ENCODE measurements at places on chromosomes 2 and 18.

DNA sequence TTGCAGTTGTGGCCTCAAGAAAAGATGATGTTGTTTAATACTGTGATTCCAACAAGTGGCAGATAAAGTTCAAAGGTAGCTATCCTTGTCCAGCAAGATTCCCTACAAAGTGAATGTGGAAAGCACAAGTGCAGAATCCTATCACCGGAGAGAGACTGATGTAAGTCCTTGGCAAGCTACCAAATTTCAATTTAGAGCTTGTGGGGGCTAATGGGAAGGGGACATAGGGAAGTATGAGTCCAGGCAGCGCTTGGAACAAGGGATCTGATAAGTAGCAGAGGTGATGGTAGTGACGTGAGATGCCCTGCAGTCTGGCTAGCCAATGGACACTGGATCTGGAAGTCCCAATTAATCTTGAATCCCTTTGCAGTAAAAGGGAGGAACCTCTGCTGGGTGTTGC lies 165.2 kb upstream of the DTNA start:
- no peak for DNase-seq

DNA sequence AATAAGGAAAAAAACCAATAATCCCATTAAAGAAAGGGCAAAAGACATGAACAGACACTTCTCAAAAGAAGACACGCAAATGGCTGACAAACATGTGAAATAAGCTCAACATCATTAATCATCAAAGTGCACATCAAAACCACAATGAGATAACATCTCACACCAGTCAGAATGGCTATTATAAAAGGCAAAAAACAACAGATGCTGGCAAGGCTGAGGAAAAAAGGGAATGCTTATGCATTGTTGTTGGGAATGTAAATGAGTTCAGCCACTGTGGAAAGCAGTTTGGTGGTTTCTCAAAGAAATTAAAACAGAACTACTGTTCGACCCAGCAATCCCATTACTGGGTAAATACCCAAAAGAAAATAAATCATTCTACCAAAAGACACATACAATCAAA lies 285.6 kb downstream of the NR4A2 start:
- DNase-seq, result no peak

DNA sequence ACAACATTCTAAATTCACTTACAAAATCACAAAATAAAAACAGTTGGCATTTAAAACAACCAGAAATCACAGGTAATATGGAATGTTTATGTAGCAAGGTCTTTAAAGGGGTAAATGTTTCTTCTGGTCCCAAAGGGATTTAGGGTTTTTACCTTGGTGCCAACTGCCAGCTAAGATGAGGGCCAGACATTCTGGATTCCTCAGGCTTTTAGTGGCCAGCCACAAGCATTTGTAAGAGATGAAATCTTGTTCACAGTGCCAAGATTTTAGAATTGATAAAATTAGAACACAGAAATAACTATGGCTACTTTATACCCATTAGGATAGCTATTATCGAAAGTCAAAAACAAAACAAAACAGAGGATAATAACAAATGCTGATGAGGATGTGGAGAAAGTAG lies 60.4 kb upstream of the CDKL4 start:
- DNase-seq, result no peak

DNA sequence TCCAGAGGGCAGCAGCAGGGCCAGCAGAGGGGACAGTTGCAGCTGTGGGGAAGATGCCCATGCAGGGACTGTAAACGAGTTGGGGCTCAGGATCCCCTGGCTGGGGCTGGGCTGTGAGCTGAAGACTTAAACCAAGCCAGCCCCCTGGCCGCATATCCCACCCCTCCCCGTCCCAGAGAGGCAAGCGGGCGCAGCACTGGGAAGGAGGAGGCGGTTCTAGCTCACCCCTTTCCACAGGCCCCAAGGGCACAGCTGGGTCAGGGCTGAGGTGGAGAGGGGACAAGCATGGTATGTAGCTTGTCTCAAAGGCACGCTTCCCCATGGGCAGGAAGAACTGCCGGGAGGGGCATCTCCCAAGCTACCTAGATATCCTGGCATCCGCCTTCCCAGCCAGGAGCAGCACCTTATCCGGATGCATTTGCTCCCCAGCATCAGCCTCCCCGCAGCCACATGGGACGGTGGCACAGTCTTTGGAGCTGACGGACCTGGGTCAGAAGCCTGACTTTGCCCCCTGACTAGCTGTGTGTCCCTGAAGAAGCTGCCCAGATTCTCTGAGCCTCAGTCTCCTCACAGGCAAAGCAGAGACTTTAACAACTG lies 75.9 kb downstream of the TFCP2L1 start:
- DNase-seq, result no peak

Data from GM20000 (cell line).